ENCODE measurements at places on chromosomes 4 and X.

DNA sequence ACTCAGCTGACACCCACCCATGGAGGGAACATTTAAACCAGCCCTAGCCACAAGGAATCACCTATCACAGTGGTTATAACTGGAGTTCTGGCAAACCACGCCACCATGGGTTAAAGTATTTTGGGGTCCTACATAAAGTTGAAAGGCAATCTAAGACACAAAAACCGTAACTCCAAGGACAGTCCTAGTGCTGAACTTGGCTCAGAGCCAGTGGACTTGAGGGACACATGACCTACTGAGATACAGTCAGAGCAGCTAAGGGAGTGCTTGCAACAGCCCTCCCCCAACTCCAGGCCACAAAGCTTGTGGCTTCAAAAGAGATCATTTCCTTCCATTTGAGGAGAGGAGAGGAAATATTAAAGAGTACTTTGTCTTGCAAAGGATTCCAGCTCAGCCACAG, 300.5 kb downstream of the FGF13 start:
- no peak for DNase-seq

GRCh38 chr4:86243750-86244149, 116.1 kb downstream of the MAPK10 start:
- no peak for DNase-seq

DNA sequence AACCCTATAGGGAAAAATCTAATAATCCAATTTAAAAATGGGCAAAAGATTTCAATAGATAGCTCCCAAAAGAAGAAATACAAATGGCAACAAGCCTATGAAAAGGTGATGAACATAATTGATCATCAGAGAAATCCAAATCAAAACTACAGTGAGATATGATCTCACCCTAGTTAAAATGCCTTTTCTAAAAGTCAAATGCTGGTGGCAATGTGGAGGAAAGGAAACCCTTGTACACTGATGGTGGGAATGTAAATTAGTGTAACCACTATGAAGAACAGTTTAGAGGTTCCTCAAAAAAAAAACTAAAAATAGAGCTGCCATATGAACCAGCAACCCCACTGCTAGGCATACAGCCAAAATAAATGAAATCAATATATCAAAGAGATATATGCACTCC, 44.5 kb downstream of the STPG2 start:
- DNase-seq: no peak

GRCh38 chr4:101331017-101331416, 16.3 kb downstream of the PPP3CA start:
- DNase-seq: no peak

DNA sequence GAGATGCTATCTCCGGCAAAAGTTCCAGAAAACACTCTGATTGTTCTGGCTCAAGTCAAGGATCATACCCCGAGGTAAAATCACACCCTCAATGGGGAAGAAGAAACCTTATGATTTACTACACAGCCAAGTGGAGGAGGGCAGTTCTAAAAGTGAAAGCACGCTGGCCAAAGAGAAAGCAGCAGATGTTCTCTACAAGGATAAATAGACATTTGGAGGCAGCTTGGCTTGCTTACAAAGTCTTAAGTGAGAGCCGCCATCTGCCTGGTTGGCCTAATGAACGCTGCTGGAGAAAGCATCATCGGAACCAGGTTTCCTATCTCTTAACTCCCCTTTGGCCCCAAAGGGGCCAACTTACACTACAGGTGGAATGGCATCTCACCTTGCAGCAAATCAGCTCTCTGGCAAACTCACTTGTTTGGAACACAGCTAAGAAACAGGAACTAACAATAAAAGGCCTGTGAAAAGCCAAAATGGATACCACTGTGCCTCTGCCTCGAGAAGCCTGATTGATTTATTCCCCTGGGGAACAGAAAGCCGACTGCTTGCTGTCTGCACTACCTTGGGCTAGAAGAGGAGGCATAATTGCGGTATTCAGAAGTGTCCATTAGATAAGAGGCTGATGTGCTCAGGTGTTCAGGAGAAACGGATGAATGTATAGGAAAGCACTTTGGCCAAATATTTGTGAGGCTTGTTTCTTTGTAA, 22.8 kb downstream of the FRAS1 start:
- no peak for DNase-seq

DNA sequence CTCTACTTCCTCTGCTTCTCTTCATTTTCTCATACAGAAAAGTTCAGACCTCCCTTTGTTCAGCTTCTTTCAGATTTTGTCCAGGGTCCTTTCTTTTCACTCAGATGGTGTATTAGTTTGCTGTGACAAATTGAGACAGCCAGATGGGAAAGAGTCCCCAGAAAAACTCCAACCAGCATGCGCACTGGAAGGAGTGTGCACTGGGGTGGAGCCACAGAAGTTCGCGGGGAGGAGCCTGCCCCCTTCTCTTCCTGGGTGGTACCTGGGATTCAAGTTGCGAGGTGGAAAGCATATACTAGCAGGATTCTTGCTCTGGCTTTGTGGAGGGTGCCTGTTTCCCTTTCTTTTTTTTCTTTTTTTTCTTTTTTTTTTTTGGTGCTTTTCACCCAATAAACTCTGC, 51.6 kb downstream of the SMIM20 start:
- no peak for DNase-seq

GRCh38 chrX:81355436-81355835, 153.5 kb downstream of the SH3BGRL start:
- no peak for DNase-seq

- DNase-seq: no peak
Measured at GRCh38 chrX:34406580-34406979, 250.5 kb downstream of the TMEM47 start.

GRCh38 chrX:130262231-130262630, 6.5 kb downstream of the ZNF280C start:
- DNase-seq: no peak

- DNase-seq: no peak
Measured at GRCh38 chrX:129636175-129636681, 18.5 kb downstream of the APLN start.

GRCh38 chr4:132956962-132957361, 192.1 kb upstream of the PCDH10 start:
- no peak for DNase-seq

Data from naive thymus-derived CD8-positive, alpha-beta T cell (primary cell).